ENCODE measurements at places on chromosomes 4 and X.

DNA sequence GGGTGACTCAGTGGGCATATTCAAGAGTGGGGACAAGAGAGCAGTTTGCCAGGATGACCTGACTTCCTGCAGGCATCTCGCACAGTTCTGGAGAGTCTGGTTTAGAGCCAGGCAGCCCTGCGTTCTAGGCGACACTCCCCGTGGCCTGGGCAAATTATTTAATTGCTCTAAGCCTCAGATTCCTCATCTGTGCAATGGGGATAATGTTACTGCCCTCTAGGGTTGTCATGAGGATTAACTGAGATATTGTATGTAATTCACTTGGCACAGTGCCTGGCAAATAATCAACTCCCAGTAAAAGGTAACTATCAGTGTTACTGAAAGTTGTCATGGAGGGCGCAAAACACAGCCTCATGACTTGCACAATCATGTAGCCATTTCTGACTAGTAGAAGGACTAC, 48.8 kb upstream of the PITX2 start:
- DNase-seq: no peak

- no peak for DNase-seq
These were observed 598.0 kb upstream of the AADAT start for GRCh38 chr4:170687751-170688150.

- no peak for DNase-seq
These were observed 170.1 kb downstream of the SHROOM3 start for GRCh38 chr4:76605099-76605563.

DNA sequence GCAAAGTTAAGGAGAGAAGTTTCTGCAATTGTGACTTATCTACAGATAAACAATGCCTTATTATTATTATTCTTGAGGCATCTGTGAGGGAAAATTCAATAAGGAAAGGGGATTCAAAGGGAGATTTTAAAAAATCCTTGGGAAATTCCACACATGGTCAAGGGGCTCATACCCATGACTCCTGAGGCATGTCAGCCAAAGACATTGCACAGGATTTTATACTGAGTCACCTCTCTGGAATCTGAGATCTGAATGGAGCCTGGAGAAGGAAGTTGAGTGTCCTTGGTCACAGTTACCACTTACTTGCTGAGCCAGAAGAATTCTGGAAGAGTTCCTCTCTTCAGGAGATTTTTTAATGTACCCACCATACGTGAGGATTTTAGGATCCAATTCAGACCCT, 14.4 kb upstream of the CXCL8 start:
- DNase-seq: peak; percentile 98

DNA sequence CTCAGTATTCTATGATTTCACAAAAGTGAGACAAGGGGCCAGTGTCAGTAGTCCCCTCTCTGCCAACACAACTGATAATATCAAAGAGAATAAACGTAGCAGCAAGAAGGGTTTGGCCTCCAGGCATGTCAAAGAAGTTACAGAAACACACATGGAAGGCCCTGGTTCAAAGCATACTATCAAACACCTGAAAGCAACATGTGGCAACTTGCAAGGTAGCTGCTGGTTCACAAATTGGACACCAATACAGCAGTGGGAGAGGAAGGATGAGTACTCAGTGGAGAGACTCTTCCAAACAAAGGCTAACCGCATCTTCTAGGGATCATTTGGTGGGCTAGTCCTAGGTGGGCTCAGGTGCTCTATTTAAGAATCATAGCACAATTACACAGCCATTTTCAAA, 74.9 kb upstream of the MAOA start:
- no peak for DNase-seq

DNA sequence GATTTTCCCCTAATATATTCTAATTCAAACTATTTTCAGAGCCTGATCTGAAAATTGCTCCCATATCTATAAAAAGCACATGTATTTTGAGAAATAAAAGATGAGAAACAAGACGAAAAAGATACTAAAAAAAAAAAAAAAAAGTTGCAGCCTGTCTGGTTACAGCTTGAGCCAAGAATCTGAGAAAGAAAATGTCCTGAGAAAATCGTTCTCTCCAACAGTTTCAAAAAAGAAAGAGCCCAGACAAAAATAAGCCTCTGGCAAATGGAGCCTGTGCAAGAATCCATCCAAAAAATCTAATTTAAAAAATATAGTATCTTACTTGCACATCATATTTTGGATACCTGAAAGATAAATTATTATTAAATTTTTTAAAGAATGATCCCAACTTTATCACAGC, 163.0 kb upstream of the TBL1X start:
- no peak for DNase-seq

- DNase-seq: no peak
These were observed 13.6 kb downstream of the CHST7 start for GRCh38 chrX:46587158-46587557.

GRCh38 chrX:135643916-135644315, 69.5 kb upstream of the CT45A1 start:
- no peak for DNase-seq

- DNase-seq: no peak
These were observed 27.3 kb upstream of the SCOC start for GRCh38 chr4:140346136-140346535.

GRCh38 chrX:24468245-24468644, 3.2 kb downstream of the PDK3 start:
- DNase-seq: no peak

DNA sequence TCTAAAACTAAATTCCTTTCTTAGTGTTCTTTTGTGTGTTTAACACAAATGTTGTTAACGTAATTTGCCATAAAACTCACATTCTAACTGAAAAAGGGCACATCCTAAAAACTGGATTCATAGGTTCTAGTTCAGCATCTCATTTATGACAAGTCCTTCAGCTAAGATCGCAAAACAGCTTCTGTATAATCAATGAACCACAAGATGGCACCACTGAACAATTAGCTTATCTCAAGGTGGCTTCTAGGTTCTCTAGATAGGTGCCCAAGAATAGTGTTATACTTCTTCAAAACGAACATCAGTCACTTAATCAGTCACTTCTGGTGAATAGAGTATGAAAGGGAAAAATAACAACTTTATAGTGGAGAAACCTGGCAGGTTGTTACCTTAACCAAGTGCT, 54.3 kb downstream of the NRK start:
- DNase-seq: peak; percentile 18
